ENCODE measurements at places on chromosomes 12 and 14. TPM values are rescaled to one million over a fixed set of nuclear protein-coding genes. Genes with fewer than 3 reads are reported as not detected.

KCNA5 gene
- total RNA-seq: not detected

GRCh38 chr14:104548802-104549535, 30.6 kb upstream of the C14orf180 start:
- no peak for DNase-seq

HELB gene
- 9.3 TPM for total RNA-seq

DNA sequence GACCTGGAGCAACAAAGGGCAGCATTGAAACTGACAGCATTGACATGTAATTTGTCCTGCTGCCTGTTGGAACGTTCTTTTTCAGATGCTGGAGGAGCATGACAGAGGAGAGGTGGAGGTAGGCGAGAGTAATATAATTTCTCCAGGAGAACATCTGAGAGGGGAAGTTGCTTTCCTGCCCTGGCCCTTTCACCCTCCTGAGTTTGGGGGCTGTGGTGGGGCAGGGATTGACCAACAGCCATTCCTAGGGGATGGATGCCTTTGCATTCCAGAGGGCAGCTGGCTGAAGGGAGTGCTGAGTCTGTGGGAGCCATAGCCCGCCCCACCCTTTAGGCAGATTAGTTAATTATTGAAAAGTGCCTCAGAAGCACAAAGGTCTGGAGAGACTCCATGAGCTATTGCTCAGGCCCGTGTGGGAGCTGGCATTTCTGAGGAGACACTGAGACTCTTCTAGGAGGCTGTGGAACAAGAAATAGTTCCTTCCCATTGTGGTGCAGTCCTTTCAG, 73.5 kb downstream of the ARF6 start:
- DNase-seq: no peak

- DNase-seq: no peak
Measured at GRCh38 chr12:51917041-51917590, 9.8 kb downstream of the ACVRL1 start.

- DNase-seq: no peak
Measured at GRCh38 chr12:454833-455232, 4.9 kb upstream of the B4GALNT3 start.

- no peak for DNase-seq
Measured at GRCh38 chr12:48901278-48901677, 24.0 kb downstream of the FKBP11 start.

GRCh38 chr14:37901978-37902377, 305.7 kb upstream of the SSTR1 start:
- DNase-seq: no peak

DNA sequence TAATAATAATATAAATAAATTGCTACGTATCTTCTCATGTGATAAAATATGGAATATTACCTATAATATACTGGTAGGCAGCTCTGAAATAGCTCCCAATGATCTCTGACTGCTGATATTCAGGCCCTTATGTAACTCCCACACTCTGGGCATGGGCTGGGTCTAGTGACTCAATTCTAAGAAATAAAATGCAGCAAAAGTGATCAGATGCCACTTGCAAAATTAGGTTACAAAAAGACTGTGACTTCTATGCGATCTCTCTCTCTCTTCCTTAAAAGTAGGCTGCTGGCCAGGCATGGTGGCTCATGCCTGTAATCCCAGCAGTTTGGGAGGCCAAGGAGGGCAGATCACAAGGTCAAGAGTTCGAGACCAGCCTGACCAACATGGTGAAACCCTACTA, 10.3 kb upstream of the CACNB3 start:
- no peak for DNase-seq

ALX1 gene
- not detected for total RNA-seq

- DNase-seq: no peak
Measured at GRCh38 chr14:78921856-78922255, 751.7 kb downstream of the NRXN3 start.

- no peak for DNase-seq
Measured at GRCh38 chr14:54574528-54574927, 7.6 kb downstream of the SAMD4A start.

DNA sequence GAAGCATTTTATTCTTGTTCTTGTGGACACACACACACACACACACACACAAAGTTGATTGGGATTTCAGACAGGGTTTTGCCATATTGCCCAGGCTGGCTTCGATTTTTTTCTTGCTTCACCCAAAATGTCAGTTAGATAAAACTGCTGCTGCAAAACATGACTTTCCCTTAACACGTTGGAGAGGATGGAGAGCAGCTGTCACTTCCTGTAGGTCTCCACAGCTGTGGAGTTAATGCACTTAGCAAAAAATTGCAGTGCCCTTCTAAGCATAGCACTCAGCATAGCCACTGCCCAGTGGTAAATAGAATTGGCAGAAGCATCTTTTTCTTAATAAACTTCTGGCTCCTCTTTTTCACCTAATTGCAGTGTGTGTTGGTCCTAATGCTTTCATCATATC, 54.5 kb downstream of the PDZRN4 start:
- no peak for DNase-seq

LRIG3 gene
- total RNA-seq: 11.1 TPM

DNAI7 gene
- total RNA-seq: 0.52 TPM

DNA sequence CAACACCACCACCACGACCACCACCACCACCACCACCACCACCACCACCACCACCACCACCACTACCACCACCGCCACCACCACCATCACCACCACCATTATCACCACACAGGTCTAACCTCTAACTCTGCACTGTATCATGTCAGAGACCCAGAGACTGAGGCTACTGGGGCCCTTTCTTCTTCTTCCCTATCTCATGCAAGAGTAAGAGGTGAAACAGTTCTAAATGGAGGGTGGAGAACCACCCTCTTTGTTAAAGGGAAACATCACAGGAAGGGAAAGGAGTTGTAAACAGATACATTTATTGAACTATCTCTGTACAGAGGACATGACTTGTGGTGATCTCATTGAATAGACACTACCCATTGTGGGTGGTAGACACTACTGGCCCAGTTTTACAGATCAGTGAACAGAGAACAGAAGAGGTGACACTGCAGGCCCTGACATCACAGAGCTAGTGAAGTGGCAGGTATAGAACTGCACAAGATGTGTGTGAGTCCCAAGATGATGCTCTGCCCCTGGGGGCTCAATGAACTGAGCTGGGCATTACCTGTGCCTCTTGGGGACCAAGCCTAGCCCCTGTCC, 91.6 kb downstream of the FOXN3 start:
- DNase-seq: no peak

DNA sequence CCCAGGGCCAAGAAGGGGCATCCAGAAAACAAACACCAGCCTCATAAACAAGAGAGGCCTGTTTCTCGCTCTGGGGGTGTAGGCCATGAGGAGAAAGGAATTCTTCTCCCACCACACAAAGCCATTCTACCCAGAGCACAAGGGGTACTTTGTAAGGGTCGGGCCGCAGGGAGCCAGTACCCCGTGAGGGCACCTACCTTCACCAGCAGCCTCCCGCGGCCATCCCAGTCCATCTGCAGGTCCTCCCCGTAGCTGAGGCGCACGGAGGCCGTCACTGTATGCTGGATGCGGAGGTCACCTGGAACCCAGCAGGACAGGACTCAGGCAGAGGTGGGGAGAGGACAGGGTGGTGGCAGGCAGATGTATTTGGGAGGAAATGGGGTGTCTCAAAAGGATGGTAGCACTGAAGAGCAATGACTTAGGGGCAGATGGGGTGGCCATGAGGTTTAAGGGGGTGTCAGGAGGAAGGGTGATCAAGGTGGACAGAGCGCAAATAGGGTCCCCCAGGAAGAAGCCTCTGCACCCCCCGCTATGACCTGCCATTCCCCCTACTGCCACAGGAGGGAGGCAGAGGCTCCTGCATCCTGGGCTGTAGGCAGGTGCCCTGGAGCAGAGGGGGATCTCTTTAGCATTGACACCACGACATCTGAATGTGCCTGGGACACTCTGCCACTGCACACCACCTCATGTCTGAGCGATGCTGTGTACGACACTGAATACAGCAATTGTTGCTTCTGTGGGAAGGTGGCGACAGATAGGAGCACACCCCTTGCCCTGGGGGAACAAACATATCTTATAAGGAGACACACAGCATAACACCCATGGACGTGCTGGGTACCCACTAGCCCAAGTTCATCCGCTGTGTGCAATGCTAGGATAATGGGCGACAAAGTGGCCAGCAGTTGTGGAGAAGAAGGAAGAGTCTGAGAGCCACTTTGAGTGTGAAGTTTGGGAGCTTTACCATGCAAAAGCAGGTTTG, 61.4 kb downstream of the VWF start:
- DNase-seq: no peak

P2RX7 gene
- total RNA-seq: 1.5 TPM

DNA sequence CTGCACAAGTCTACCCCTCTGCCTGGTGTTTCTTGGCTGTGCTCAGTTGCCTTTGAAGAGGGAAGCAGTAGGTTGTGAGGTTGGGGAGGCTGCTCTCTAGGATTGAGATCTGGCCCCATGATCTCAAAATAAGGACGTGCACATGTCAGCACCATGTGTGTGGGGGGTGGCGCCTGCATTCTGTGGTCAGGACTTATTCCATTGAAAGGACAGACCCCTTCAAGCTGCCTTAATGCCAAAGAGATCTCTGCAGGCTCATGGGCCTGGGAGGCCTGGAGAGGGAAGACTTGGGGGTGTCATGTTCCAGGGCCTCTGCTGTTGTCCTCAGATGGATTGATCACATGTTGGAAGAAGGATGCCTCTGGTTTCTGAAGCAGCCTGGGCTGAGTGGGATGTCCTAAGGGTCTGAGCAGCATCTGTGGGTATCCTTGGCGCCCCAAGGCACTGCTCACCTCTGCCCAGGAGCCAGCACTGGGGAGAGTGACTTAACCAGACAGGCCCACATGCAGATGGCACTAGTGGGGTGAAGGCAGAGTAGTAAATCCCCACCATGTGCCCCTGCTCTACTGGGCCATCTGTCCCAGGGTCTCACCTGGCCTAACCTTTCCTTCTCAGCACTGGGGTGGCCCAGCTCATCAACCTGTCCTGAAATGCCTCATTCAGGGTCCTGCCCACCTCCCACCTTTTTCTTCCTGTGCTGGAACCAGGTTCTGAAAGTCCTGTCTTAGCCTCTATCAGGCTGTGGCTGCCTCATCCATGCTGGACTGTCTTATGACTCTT, 118.9 kb downstream of the ADGRD1 start:
- DNase-seq: no peak

GRCh38 chr14:91872517-91873470, 5.5 kb upstream of the TC2N start:
- DNase-seq: no peak

All from HCT116 (cell line).